Small intestine (tissue), 16 donors: ENCODE measurements at places on chromosomes 12 and 14.
A peak's percentile ranks its signal among the peaks of the same experiment; 100 is the strongest.

GRCh38 chr12:1922985-1923384 is 4.5 kb upstream of the CACNA2D4 start:
- no peak for DNase-seq

GRCh38 chr12:128612150-128612850 is 211.5 kb downstream of the SLC15A4 start:
- no peak for DNase-seq

GRCh38 chr14:53888535-53889386 is 67.9 kb downstream of the BMP4 start:
- DNase-seq = peak; percentile 76

DNA sequence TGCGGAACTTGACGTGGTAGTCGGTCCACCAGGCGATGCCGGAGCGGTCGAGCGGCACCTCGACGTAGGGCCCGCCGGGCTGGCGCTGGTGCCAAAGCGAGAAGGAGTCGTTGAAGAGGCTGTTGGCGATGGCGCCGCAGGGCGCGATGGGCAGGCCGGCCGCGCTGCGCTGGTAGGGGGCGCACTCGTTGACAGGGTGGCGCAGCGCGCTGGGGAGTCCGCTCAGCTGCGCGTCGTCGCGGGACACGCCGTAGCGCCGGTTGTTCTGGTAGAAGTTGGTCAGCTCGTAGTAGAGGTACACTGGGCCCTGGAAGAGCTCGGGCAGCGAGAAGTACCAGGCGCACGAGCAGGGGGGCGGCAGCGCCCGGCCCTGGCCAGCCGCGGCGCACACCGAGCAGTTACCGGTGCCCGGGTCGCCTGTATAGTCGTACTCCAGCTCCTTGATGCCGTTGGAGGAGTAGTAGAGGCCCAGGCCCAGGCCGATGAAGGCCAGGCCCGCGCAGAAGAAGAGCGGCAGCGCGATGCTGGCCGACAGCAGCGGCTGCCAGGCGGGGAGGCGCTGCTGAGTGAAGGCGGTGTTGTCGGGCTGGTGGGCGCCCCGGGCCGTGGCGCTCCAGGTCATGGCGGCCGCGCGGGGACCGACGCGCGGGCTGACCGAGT is 482 bp downstream of the TMEM30B start:
- DNase-seq = peak; percentile 68

- no peak for DNase-seq
Observed at GRCh38 chr12:53039851-53040250, 10.0 kb upstream of the TNS2 start.

DNA sequence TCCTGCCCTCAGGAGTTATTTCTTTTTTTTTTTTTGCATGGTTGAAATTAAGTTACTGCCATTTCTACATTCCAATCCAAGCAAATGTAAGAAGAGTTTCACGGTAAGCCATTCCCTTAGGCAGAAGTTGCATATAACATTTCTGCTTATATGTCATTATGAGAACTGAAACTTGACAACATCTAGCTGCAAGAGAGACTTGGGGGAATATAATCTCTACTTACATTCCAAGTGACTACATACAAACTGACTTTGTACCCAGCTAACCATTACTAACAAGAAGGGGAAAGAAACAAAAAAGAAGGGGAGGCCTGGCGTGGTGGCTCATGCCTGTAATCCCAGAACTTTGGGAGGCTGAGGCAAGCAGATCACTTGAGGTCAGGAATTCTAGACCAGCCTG is 7.3 kb upstream of the RESF1 start:
- DNase-seq = no peak

DNA sequence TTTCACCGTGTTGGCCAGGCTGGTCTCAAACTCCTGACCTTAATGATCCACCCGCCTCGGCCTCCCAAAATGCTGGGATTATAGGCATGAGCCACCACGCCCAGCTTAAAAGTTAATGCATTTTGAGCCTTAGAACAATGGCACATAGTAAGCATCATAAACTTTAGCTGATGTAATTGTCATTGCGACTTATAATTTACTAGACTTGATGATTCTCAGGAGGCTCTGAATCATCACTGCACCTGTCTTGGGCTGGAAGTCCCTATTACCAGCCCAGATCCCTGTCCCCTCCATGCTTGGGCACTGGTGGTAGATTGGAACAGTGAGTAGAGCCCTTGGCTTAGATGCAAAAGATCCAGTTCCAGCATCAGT is 26.1 kb downstream of the KMT5A start:
- no peak for DNase-seq
